ENCODE measurements at places on chromosomes 12 and 14.

DNA sequence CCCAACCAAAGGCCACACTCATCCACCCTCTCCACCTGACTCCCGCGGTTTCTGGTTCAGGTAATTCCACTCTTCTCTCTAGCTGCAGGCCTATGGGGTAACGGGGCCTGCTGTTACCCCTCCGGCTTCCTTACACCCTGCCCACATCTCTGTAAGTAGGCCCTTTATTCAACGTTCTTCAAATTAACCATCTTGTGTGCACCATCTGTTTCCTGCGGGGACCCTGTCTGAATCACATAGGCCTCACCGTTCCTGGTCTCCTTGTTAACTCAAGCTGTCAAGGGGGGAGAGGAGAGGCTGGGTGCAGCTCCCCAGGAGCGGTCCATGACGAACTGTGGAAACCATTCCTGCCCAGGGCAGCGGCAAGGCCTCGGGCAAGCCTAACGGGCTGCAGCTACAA is 9.3 kb upstream of the DLK1 start:
- no peak for DNase-seq

DNA sequence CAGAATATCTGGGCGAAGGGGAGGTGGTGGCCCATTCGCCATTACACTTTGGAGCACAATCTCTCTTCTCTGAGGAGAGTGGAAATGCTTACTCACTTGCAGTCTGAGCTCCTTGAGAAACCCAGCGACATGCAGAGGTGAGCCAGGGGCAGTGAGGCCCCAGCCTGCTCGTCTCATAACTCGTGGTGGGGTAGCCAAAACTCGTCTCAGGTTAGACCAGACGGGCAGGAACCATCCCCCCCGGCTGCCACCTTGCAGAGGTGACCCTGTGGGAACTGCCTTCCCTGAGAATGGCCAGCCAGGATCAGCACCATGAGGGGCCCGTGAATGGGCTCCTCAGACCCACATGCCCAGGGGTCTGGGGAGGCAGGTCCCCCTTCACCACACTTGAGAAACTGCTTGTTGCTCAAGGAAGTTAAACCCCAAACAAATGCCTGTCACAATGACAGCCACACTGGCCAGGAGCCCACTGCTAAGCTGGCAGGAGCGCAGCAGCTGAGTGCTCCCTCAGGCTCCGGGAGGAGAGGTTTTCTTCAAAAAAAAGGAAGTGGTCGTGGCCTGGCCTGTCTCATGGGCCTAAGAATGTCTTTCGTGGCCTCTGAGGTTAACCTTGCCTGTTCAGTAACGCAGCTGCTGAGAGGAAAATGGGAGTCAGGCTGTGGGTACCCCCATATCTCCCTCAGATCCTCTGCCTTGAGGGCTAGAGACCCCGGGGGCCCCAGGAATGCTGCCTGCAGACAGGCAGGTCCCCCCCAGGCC is 9.2 kb upstream of the ALDH2 start:
- DNase-seq, result no peak

DNA sequence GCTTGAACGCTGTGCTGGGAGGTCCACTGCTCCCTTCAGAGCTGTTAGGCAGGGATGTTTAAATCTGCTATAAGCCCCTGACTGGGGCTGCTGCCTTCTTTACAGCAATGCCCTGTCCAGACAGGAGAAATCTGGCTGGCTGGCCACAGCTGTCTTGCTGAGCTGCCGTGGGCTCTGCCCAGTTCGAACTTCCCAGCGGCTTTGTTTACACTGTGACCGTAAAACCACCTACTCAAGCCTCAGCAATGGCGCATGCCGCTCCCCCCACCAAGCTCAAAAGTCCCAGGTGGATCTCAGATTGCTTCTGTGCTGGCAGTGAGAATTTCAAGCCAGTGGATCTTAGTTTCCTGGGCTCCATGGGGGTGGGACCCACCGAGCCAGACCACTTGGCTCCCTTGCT is 35.8 kb downstream of the CKAP4 start:
- no peak for DNase-seq

DNA sequence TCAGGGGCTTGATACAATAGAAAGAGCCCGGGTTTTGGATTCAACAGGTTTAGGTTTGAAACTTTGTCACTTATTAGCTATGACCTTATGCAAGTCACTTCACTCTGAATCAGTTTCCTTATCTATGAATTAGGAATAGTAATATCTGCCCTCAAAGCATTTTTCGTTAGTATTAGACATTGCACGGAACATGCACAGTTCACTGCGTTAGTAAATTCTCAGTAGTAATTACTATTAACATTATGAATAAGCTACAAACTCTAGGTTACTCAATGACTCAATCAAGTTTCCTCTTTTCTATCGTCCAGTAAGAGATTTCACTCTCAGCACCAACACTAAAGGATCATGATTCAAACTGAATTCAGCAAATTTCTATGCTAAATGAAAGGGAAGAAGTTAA is 150.3 kb downstream of the CEP83 start:
- DNase-seq, result no peak

GRCh38 chr12:62873116-62873825 is 61.7 kb downstream of the PPM1H start:
- DNase-seq, result no peak

- no peak for DNase-seq
These were observed 131.4 kb downstream of the RPAP3 start for GRCh38 chr12:47574252-47575021.

GRCh38 chr12:52699960-52700359 is 3.4 kb downstream of the KRT77 start:
- no peak for DNase-seq
